ENCODE measurements at places on chromosomes 2 and 18.

- no peak for DNase-seq
Measured at GRCh38 chr2:37769551-37769950, 98.1 kb upstream of the CDC42EP3 start.

DNA sequence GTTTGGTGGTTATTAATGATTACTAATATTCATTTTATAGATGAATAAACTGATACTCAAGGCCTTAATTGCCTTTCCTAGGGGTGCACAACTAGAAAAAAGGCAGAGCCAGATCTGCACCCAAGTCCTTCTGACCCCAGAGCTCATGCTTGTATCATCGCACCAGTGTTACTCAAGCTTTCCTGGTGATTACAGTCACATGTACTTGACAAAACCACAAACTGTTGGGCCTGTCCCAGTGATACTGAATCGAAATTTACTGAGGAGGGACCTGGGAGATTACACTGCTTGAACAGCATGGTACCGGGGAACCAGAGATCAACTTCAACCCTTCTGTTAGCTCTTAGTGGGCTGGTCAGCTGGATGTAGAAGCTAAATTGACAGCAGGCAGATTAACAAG, 33.7 kb downstream of the FASTKD2 start:
- DNase-seq, result no peak

DNA sequence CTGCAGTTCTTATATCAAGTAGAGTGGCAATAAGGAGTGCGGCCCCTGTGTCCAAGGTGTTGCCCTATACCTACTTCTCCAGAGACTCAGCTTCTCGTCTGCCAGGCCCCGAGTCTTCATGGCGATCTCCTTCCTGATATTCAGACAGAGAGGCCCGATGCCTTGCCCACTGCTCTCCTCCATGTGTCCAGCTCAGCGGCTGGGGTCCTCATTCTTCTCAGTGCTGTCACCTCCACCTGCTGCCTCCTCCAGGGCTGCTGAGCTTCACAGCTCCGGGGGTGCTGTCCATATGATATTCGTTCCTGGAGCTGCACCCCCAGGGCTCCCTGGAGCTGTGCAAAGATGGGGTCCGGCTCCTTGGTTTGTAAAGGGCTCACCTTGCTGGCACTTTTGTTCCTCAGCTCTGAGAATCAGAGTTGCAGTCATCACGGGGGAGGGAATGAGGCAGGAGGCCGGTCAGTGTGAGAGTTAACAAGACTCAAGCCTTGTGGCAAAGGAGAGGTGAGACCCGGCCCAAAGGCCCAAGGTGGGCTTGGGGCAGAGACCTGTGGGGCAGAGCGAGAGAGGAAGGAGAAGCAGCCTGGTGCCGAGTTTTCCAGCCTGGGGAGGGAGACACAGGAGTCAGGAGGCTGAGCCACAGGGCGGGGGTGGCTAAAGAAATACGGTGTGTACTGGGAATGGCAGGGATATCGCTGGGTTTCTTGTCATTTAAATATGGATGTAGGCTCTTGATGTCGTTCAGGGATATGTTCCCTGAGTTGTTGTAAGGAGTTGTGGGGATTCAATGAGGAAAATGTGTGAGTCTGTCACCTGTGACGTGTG, 120.6 kb downstream of the CTIF start:
- DNase-seq, result no peak

DNA sequence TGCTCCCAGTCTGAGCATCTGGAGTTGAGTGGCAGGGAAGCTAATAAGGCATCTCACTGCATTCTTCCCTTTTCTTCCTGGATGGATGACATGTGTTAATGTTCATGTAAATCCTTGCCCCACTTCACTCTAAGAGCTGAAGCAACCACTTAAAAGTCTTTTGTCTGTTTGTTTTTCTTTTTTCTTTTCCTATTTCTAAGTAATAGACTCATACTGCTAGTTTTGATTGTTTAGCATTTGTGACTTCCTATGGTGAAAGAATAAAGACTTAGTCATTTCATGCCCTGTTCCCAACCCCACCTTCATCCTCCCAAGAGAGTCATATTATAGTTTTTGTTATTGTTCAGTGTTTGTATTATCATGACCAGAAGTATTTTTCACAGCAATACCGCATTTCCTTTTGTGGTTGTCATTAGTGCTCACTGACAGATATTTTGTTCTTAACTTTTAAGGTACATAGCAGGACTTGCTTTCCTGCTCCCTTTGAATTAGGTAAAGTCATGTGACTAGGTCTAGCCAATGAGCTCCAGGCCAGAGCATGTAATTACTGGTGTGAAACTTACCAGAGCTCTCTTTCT, 18.1 kb upstream of the SPP2 start:
- no peak for DNase-seq

- peak; percentile 30 for DNase-seq
Measured at GRCh38 chr18:25896178-25896780, 194.1 kb downstream of the SS18 start.

- DNase-seq, result no peak
Measured at GRCh38 chr2:24820598-24821432, 27.6 kb downstream of the CENPO start.

DNA sequence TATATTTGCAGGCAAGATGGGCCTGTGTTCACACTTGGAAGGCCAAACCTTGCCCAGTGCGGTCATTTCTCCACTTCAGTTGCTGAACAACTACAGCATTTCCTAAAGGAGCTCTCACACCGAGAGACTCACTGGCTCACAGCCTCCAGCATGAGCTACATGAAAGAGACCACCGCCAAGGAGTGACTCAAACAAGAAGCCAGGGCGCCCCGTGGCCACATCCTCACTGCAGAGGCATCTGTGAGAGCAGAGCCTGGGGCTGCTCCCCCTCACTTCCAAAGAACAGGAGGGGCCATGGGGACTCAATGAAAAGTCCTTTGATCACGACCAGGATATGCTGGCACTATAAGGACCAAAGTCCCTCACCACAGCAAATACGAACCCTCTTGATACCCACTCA, 50.0 kb downstream of the TMEM163 start:
- DNase-seq, result no peak

GRCh38 chr18:2898186-2898640, 51.4 kb downstream of the EMILIN2 start:
- DNase-seq, result no peak

DNA sequence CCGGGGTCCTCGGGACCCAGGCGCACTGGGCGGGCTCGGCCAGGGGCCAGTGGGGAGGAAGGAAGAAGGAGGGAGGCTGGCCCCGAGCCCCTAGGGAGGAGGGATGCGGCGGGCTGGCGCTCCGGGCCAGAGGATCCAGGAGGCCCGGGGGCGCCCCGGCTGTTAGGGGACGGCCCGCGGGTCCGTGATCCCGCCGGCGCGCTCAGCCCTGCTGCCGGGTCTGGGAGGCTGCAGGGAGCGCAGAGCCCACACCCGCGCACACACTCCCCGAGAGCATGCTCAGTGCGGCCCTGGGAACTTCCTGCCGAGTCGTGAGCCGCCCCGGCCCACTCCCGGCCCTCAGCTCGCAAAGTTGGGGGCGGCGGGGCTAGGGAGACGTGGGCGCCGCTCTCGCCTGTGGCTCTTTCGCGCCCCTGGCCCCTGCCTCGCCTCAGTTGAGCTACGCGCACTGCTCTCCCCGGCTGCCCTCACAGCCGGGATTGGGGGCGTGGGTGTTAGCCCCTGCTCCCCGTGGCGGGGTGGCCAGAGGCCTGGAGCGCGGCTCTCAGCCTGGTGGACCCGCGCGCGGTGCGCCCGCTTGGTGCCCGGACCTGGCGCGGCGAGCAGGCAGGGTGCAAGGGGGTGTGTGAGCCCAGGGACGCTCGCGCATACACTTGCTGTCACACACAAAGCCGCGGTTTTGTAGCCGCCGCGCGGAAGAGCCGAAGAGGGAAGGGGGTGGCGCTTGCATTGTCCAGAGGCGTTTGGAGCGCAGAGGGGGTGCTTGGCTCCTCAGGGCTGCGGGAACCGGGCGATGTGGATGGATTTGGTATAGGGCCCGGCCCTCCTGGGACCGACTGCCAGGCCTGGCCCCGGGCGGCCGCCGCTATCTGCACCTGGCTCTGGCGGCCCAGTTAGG, 132.9 kb upstream of the MGAT5 start:
- DNase-seq, result no peak

- no peak for DNase-seq
Measured at GRCh38 chr2:219766658-219767057, 139.2 kb downstream of the SLC4A3 start.

DNA sequence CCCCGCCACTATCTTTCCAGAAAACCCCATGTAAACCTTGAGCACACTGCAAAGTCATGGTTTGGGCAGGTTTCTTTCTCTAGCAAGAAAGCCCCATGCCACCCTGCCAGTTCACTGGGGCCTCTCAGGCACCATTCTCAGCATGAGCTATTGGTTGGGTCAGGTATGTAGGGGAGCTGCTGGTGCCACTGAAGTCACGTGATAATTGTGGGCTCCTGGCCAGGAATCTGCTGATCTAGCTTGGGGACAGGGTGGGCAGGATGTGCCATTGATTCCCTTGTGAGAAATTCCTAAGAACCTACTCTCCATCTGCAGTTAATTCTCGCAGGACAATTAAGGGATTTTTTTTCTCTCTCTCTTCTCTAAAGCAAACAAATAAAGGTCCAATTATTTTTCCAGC, 26.5 kb upstream of the HNMT start:
- no peak for DNase-seq

DNA sequence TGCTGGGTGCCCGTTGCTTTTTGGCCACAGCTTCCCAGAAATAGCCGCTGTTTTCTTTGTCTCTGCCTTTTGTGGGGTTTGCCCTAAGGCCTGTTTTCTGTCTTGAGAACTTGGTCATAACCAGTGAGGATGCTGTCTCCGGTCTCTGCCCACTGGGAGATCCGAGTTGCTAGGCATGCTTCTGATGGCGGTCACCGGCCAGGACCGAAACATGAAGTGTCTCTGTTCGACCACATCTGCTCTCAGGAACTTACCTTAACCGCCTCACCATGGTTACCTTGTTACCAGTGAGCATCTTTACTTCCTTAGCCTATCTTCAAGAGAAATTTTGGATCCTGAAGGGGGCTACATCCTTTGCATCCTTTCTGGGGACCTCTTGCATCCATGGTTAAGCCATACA, 91.9 kb downstream of the RTP5 start:
- DNase-seq, result no peak

DNA sequence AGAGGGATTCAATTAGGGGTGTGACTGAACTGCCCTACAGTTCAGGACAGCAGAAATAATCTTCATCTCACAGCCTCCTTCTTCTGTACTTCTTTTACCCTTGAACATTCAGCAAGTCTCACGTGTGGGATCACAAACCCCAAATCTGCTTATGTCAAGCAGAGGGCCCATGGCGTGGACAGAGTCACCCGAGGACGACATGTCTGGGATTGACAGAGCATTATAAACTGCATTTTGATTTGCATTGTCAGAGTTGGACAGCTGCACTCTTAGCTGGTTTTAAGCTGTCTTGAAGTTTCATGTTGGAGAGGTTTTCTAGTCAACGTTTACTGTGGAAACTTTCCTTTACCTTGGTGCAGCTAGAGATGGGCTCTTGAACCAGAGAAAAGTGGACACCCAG, 26.4 kb downstream of the MGAT5 start:
- no peak for DNase-seq

DNA sequence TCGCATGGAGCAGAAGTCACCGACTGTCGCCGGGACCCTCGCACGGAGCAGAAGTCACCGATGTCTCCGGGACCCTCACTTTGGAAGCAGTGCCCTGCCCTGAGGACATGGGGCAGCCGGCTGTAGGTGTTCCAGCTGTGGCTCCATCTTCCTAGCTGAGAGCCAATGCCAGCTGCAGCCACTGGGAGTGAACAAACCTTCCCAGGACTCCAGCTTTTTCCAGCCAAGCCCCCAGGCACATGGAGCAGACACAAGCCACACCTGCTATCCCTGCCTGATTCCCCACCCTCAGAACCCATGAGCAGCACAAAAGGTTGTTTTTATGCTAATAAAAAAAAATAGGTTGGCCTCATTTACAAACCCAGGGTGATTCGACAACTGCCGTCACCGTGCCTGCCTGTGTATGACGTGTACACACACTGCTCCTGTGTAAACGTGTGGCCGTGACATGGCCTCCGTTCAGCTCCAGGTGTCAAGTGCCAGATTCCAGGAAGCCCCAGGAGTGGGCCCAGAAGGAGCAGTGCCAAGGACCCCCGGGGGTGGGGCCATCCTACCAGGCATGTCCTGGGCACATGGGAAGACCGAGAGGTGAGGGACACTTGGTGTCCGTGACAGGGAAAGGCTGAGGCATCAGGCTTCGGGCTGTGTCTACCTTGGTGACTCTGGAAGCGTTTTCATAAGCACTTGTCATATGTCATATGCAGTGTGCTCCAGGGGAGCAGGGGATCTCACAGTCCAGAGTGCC, 91.5 kb downstream of the EIPR1 start:
- no peak for DNase-seq

DNA sequence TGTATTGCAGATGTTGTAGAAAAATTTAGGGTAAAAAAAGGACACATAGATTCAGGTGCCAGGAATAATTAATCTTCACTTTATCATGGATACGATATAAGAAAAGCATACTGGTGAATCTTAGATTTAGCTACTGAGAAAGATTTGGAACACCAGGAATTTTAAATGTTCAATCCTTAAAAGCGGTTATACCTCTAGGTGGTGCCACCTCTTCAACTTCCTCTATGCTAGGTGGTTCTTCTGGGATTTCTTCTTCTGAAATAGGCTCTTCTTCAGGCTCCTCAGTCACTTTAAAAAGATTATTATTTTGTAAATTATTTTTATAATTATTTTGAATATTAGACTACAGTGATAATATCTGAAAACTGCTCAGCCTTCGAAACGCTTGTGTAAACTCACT, 133.1 kb downstream of the TTN start:
- DNase-seq, result no peak

DNA sequence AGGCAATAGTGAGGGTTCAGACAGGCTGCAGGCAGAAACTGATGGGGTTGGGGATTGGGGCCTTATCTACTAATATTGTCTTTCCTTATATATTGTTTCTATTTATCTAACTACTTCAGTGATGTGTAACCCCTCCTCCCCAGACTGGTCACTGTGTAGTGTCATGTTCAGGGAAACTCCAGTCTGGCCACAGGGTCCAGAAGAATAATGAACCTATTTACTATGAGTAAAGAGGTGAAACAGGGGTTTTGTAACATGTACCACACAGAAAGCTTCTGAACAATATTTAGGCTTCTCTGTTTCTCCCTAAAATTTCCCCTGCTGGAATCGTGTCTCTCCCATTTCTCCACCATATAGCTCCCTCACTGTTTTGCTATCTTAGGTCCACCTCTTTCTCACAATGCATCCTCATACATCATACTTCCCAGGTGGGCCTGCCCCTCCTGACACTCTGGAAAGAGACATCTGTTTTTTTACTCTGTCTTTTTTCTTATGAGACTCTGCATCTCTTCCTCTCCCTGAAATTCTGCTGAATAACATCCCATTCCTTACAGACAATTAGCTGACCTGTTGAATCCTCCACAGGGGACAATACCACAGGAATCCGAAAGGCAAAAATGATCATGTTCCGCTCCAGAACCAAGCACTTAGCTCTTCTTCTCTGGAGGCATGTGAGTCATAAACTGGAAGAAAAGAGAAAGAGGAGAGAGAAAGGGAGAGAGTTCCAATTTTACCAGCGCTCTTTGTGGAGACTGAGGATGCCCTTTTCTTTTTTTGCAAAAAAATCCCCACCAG, 154.8 kb downstream of the ZEB2 start:
- no peak for DNase-seq
